ENCODE measurements at places on chromosomes 11 and 22.

DNA sequence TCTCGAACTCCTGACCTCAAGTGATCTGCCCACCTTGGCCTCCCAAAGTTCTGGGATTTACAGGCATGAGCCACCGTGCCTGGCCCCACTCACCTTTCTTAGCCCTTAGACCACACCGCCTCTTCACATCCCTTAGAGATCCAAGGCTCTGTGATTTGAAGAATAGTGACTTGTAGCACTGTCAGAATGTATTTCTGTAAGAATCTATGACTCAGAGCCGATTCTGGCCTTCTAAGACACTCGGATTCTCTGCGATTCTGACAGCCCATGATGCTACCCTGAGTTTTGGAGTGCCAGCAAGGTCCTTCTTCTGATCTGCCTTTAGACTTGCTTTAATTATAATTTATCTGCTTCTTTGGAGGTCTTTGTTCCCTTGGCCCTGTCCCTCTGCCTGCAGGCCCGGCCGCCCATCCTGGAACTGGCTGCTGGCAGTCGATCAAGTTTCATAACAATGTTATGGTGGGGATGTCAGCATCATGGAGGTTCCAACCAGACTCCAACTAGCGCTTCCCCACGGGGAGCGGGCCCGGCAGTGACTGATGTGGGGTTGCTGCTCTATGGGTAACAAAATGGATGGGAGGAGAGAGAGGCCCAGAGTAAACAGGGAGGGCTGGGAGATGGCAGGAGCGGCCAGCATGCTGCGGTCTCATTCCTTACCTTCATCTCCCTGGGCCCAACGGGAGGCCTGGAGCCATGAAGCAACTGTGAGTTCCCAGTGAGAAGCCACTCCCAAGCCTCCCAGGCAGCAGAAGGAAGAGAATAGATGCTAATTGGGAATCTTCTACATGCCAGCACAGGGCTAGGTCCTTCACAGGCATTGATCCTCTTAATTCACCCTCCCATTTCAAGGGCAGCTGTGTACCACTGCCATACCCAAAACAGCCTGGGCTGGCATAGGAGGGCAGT, 55.7 kb upstream of the RASD2 start:
- DNase-seq: no peak

GRCh38 chr22:47065756-47066615, 303.5 kb downstream of the TBC1D22A start:
- no peak for DNase-seq

- DNase-seq: no peak
Measured at GRCh38 chr11:42837994-42838393, 473.8 kb upstream of the API5 start.

DNA sequence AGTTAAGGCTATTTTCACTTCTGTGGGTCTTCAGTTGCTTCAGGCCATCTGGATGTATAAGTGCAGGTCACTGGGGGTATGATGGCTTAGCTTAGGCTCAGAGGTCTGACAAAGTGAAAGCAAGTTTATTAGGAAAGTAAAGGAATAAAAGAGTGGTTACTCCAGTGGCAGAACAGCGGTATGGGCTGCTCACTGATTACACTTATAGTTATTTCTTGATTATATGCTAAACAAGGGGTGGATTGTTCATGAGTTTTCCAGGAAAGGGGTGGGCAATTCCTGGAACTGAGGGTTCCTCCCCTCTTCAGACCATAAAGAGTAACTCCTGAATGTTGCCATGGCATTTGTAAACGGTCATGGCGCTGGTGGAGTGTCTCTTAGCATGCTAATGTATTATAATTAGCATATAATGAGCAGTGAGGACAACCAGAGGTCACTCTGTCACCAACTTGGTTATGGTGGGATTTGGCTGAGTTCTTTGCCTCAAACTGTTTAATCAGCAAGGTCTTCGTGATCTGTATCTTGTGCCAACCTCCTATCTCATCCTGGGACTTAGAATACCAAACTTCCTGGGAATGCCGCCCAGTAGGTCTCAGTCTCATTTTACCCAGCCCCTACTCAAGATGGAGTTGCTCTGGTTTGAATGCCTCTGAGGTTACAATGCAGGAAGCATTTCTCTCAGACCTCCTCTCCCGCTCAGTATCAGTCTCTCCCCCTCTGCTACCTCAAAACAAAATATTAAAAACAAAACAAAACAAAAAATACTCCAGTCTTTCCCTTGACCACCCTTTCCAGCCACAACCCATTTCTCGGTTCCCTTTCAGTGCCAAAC, 106.6 kb upstream of the SLC22A12 start:
- no peak for DNase-seq

- no peak for DNase-seq
Measured at GRCh38 chr11:8775734-8776133, 93.1 kb downstream of the RPL27A start.

DNA sequence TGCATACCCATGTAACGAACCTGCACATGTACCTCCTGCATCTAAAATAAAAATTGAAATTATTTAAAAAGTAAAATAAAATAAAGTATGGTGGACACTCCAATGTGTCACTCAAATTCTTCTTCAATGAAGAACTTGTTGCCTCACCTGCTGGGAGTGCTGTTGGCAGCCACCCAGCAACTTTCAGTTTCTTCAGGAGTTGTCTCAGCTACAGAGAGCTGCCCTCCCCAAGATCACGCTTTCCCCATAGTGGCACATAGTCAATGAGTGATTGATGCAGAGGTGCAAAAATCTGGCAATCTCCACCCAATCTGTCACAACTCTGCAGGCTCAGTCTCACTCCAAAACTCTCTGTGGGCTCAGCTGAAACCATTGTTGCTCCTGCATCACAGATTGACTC, 92.3 kb upstream of the C11orf87 start:
- no peak for DNase-seq

GRCh38 chr22:27459999-27460398, 341.6 kb downstream of the MN1 start:
- no peak for DNase-seq

- DNase-seq: no peak
Measured at GRCh38 chr11:80388130-80388529, 947.3 kb upstream of the TENM4 start.

DNA sequence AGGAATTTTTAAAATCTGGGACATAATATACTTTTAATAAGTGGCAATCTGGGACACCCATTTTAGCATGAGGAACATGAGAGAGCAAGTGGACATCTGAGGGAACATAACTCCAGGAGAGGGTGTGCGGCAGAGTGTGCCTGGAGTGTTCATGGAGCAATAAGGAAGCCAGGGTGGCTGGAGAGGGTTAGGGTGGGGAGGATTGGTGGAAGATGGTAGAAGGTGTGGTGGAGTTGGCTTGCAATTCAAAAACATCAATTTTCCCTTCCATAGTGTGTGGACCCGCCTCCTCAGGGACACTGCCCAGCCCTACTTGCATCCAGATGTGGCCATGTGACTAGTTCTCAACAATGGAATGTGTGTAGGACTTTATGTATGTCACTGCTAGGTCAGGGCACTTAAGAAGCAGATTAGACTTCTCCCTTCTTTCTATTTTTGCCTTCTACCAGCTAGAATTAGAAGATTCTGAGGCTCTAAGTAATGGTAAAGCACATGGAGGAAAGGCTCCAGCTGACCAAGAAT, 4.4 kb upstream of the DENND5A start:
- DNase-seq: no peak

DNA sequence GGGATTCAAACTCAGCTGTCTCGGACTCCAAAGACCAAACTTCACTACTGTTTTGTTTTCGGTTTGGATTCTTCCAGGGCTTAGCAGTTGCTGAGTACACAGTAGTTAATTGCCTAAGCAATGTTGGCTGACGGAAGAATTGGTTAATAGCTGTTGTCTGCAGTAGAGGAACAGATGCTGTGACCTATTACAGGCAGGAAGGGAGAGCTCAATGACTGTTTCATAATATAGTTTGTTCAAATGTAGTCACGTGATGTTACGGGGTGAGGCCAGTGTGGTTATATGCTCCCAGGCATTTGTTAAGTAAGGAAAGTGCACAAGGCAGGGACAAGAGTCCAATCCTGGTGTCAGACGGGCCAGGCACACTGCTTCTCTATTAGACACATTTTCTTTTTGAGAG, 222.6 kb upstream of the CCDC90B start:
- DNase-seq: no peak

DNA sequence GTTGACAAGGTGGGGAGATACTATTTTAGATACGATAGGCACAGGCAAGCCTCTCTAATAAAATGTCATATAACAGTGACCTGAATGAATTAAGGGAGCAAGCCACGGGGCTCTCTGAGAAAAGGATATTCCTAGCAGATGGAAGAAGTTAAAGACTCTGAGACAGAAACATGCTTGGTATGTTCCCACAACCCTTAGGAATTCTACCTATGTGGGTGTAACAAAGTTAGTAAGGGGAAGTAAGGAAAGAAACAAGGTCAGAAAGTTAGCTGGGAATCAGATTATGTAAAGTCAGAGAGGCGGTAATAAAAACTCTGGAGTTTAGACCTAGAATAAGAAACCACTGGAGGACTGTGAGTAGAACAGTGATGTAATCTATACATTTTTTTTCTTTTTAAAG, 59.7 kb upstream of the GDPD4 start:
- DNase-seq: no peak

- DNase-seq: peak; percentile 16
Measured at GRCh38 chr11:36453678-36454077, 56.4 kb downstream of the TRAF6 start.

DNA sequence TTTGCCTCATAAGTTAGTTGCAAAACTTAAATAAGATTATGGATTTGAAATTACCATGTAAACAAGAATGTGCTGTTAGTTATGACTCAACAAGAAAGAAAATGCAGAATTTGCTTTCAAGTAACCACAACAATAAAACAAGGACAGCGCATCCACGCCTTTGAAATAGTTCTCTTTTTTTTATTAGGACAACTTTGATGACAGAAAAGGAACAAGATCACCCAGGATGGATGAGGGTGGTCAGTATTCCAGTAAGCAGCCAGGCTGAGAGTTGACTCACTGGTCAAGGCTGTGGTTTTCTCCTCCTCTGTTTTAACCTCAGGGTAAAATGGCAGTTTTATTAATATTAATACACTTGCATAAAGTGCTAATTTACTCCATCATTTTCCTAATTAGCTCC, 544.4 kb downstream of the OPCML start:
- DNase-seq: no peak

DNA sequence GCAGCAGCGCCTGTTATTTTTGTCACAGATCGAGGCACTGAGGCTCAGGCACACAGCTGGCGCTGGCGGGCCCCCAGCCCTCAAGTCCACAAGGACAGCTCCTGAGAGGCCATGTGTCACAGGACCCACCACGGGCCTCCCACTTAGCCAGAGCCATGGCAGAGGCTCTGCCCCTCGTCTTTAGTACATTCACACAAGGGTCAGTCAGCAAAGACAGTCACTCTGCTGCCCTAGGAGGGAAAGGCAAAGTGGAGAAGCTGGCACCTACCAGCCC, 29.1 kb downstream of the GNAZ start:
- DNase-seq: no peak

DNA sequence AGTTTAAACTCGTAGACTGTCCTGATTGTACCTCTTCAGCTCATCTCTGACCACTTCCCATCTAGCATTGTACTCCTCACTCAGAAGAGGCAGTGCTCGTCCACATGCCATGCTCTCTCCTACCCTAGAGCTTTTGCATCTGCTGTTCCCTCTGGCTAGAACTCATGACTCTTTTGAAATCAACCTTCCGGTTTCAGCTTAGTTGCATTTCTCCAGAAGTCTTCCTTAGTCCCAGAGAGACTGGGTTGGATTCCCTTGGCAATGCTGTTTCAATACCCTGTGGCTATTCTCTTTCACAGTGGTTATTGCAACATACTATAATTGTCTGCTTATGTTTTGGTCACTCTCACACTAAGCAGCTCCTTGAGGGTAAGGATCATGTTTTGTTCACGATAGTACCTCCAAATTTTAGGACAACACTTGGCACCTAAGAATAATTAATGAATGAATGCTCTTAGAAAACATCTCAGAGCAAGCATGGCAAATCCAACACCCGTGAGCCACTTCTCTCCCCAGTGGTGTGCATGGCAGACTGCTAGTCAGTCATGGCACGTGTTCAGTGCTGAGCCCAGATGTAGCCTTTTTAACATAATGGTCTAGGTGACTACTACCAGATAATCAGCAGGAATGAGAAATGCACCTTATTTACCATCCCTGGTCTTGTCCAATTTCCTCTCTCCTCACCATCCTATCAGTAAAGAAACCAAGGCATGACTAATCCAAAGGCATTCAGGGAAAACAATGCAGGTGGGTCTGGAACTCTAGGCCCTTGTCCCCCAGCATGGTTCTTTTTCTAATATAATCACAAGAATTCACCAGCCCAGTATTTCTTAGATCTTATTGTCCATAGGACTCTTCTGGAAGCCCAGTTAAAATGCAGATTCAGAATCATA, 14.5 kb downstream of the SEPTIN3 start:
- DNase-seq: no peak

GRCh38 chr11:63813563-63814382, 517 bp downstream of the SPINDOC start:
- peak; percentile 67 for DNase-seq

- no peak for DNase-seq
Measured at GRCh38 chr11:70112017-70112434, 33.9 kb downstream of the ANO1 start.

DNA sequence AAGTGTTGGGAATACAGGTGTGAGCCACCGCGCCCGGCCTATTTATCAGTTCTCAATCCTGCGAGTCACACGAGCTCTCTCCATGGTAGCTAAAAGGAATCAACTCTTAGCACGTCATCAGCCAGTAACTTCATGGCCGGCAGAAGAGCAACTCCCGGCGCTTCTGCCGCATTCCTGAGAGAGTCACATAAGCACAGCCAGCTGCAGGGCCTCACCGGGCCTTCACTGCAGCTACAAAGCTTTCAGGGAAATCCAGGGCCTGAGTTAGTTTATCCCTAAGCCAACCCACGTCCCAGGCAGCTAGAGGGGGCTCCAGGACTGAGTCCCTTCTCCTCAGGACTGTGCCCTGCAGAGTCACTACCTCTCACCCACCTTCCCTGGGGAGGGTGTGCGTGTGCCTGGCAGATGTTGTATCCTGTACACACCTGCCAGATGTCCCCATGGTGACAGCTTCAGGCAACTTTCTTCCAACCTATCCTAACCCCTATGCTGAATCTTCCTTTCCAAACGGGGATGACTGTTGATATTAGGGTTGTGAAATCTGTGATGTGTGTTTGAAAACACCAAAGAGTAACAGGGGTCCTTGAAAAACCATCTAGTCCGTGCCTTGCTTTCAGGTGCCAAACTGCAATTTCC, 45.9 kb upstream of the ARFGAP3 start:
- no peak for DNase-seq
